ENCODE measurements at places on chromosomes 1 and 21.

- DNase-seq, result no peak
These were observed 15.1 kb upstream of the PODN start for GRCh38 chr1:53046930-53047329.

DNA sequence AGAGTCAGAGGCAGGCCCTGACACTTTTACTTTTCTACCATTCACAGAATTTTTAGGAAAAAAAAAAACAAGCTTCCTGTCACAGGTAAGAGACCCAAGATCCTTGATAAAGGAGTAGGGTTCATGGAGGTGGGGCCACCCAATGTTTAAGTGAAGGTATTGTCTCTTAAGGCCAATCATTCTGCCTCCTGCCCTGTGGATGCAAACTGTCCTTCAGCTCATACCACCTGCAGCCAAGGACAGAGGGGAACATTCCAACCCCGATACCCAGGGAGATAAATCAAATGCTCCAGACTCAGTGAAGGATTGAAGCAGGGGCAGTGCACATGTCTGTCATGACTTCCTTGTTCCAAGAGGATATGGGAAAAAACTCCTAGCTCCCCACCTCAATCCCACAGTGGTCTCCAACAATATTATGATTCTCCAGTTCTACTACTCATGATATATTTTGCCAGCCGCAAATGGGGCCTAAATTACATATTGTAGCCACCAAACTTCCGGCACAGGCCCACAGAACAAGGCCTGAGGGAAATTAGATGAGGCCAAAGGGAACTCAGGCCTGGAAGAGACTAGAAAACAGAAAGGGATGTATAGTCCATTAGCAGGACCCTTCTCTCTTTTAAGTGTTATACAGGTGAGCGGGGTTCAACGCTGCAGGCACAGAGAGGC, 59.5 kb downstream of the TRABD2B start:
- no peak for DNase-seq

- DNase-seq, result no peak
These were observed 10.3 kb upstream of the AGTRAP start for GRCh38 chr1:11725616-11726015.

DNA sequence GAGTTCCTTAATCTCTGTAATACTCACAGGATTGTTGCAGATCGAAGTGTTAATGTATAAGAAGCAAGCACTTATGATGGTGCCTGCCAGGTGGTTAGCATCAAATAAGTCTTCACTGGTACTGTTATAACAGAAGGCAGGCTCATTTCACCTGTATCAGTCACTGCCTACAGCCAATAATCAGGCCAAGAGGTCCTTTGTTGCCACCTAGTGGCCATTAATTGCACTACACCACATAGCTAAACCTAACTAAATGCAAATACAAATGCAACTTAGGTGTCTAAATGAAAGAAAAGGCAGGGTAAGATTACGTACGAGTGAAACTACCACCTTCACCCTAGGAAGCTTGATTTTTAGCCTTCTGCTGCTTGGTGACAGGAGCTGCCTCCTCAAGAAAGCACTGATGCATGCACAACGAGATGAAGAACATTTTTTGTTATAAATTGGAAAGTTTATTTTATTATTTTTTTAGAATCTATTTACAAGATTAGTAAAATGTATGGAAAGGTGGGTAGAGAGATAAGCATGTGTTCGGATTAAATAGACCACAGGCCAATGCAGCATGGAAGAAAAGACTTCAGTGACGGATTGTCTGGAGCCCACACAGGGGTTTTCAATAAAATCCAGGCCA, 334.8 kb upstream of the CAMK1G start:
- peak; percentile 16 for DNase-seq

All from stimulated activated CD8-positive, alpha-beta memory T cell treated with anti-CD3 and anti-CD28 coated beads, Interleukin-7, amount 100 ng/mL, for 24 hours (primary cell).